EL (cell line): ENCODE measurements at places on chromosomes 3 and 15.
A peak's percentile ranks its signal among the peaks of the same experiment; 100 is the strongest.

- DNase-seq: peak; percentile 58
These were observed 199.6 kb downstream of the FMN1 start for GRCh38 chr15:32994810-32995424.

DNA sequence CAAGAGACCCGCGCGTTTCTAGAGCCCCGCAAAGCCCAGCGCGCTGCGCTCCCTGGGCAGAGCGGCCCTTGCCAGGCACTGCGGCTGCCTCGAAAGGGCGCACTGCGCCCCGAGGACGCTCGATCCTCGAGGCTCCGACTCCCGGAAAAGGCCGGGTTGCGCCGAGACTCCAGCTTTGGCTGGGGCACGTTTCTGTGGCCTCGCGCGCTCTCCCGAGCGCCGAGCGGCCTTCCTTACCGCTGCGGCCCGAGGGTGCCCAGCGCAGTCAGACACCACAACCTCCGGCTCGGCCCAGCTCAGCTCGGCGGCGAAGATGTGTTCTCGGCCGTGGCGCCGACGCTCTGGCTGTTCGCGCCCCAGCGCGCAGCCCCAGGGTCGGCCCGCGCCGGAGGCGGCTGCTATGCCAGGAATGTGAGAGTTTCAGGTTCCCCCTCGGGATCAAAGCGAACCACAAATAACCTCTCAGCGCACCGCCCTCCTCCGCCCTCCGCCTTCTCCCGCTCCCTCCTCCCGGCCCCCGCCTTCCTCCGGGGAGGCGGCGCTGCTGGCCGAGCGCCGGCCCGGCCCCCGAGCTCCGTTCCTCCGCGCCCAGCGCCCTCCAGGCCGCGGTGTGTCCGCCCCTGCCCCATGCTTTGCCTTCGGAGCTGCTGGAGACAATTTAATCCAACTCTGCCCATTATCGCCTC lies at the start of gene AMOTL2:
Gene AMOTL2, minus strand, starts transcription at position 343 of the 686 bp plus-strand sequence. CDS start 3,014 bp downstream, outside the sequence.
- DNase-seq: peak; percentile 98

DNA sequence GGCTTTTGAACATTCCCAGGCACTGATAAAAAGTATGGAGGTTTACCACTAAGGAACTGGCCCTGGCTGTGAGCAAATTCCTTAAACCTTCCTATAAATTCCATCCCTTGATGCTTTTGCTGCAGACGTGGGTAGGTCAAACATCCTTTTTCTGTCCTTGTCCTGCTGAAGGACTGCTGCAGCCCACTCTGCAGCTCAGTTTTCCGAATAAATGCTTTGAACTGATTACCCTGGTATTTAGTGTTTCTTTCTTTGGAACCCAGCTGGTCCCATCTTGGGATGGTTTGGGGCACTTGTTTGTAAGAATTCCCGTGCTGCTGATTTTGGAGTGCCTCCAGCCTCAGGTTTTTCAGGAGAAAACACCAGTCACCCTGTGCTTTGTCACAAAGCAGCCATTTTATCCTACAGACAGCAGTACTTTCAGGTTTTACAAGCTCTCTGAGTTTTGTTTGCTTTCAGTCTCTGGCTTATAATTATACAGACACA lies 815.9 kb downstream of the VGLL3 start:
- no peak for DNase-seq

GRCh38 chr3:69325151-69325550 lies 60.7 kb downstream of the FRMD4B start:
- no peak for DNase-seq

DNA sequence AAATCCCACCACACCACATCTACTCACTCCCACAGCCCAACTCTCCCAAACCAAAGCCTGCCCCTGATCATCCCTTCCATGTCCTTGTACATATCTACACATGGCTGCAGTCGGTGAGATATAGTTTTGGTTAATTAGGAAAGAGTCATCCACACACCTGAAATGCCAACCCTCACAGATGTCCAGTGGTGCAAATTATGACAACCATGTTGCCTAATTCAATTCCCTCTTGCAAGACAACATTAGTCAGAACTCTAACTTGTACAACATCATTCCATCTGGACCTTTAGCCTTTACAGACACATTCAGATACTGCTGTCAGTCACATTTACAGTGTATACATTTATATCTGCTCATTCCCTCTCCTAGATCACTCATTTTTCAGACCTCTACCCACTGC lies 41.2 kb downstream of the TUBGCP4 start:
- no peak for DNase-seq

DNA sequence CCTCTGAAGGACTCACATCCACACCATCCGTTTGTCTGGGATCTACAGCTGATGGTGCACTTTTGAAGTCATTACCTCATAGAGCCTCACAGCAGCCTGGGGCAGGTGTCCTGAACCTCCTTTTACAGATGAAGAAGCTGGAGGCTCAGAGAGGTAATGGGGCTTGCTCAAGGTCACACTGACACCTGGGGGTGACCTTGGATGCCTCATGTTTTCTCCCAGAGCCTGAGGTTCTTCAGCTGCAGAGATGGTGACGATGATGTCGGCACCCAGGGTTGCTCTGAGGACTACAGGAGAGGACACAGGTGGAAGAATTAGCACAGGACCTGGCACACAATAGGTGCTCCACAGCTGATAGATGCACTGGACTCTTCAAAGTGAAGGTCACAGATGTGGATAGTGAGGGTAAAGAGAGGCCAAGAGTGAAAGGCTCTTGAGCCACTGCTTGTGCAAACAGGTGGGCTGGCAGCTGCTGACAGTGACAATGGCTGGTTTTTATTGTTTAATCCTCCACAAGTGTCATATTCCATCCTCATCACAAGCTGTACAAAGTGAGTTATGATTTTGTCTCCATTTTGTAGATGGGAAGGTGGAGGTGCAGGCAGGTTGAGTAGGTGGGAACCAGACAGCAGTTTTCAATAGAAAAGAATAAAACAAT lies 17.4 kb upstream of the ATP2B2 start:
- no peak for DNase-seq

GRCh38 chr3:158100681-158101080 lies 5.5 kb downstream of the SHOX2 start:
- DNase-seq: no peak

GRCh38 chr3:27485866-27486265 lies 1.7 kb upstream of the SLC4A7 start:
- no peak for DNase-seq

DNA sequence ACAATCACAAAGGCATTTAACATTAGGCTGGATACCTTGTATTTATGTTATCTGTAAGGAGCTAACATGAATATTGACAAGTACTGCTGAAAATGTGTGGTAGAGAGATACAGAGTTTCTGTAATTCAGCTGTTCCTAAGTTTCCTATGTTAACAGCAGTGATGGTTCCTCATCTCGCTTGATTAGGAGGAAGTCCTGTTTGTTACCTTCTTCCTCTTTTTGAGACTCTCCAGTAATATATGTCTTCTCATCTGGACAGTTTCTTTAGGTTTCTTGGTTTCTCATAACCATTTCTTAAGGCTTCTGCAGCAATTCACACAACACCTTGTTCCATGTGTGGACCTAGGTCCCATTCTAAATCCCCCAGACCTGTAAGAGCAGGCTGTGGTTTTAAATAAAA lies 11.4 kb upstream of the PEX5L start:
- DNase-seq: no peak

DNA sequence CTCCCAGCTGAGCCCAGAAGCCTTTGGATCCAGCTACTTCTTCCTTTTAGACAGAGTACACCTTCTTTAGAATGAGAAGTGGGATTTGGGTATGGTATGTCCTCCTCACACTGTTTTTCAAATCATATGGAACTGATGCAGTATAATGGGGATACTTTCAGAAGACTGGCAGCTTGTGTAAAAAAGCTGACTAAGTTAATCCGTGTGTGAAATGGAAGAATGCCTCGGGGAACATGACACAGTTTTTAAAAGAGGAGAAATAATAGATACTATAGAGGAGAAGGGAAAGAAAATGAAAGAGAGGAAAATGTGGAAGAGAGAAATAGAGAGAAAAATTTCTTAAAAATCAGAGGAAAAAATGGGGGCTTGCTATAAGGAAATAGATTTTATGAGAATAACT lies 47.7 kb downstream of the TUSC7 start:
- no peak for DNase-seq

GRCh38 chr3:159831466-159831865 lies 157.2 kb upstream of the IL12A start:
- DNase-seq: no peak

DNA sequence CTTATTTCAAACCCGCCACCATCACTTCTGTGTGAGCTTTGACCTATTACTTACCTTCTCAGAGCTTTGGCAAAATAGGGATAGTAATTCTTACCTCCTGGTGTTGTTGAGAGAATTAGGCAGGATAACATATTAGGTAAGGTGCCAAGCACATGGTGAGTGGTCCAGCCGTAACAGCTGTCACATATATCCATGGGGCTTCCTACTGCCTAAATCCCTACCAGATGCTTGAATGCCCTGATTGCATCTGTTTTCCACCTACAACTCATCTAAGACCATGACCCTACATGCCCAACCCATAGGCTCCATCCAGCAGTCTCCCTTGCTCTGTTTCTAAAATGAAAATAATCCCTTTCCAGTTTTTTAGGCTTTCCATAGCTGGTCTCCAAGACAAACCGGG lies 162.3 kb upstream of the NR2E3 start:
- no peak for DNase-seq

- no peak for DNase-seq
These were observed 34.4 kb upstream of the SLC6A1 start for GRCh38 chr3:10957976-10958749.

GRCh38 chr3:58792921-58793451 lies 126.4 kb upstream of the FAM3D start:
- DNase-seq: peak; percentile 33

DNA sequence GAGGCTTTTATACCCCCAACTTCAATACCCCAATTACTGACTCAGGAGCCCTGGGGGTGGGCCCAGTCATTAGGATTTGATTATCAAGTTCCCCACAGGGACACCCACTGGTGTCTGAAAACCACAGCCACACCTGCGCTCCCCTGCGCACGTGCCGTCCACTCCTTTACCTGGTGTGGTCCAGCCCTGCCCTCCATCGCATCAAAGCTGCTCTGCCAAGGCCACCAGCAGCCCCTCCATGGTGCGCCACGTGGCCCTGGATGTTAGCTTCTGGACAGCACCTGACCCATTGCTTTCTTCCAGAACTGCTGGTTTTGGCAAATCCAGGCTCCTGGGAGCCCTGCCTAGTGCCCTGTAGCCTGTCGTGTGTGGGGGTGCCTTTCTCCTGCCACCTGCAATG lies 136.3 kb downstream of the NSMCE3 start:
- no peak for DNase-seq

- no peak for DNase-seq
These were observed 169.5 kb upstream of the COL8A1 start for GRCh38 chr3:99468918-99469317.

GRCh38 chr3:142802891-142803290 lies 79.1 kb downstream of the TRPC1 start:
- DNase-seq: no peak

DNA sequence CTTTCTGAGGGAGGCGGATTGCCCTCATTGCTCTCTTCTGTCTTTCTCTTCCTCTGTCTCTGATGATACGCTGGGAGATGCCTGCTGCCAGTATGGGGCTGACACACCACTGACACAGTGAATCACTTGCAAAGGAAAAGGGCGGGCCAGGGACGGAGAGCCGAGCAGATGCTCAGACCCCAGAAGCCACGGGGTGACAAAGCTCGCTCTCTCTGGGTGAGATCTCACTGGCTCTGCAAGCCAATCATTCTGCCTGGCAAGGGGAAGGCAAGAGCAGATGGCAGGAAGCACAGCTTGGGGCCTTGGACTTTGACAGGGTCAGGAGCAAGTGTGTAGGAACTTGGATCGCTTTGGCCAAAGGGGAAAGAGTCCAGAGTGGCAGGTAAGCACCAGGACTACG lies 198.7 kb downstream of the NTRK3 start:
- peak; percentile 48 for DNase-seq

DNA sequence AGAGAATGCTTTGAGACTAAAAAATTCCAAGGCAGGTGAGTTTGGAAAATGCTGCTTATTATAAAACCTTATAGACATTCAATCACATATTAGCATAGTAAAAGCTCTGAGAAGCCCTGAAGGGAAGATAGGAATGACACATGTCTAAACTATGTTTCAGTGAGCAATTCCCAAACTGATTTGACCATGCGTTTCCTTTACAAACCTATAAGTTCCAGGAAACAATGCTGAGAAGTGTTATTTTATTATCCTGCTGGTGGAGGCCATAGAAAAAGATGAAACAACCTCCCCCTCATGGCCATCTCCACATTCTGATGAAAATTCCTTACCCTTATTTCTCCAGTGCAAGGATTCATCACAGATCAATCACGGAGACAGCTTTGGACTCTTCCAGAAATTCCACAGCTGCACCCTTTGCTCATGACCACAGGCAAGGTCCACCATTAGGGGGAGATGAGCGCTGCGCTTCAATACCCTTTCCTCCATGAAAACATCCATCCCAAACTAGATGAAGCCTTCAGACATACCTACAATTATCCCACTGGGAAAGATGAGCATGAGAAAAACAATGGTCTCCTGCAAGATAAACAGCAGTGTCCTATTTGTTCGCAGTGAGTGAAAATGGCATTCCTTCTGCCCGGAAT lies 372.1 kb downstream of the MAGI1 start:
- peak; percentile 72 for DNase-seq

DNA sequence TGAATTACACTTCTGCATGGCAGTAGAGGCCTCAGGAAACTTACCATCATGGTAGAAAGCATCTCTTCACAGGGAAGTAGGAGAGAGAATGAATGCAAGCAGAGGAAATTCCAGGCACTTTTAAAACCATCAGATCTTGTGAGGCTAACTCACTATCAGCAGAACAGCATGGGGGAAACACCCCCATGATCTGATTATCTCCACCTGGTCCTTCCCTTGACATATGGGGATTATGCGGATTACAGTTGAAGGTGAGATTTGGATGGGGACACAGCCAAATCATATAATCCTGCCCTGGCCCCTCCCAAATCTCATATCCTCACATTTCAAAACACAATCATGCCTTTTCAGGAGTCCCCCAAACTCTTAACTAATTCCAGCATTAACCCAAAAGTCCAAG lies 691.1 kb downstream of the SI start:
- DNase-seq: no peak

- DNase-seq: no peak
These were observed 311.6 kb upstream of the RASGRP1 start for GRCh38 chr15:38876211-38876610.

DNA sequence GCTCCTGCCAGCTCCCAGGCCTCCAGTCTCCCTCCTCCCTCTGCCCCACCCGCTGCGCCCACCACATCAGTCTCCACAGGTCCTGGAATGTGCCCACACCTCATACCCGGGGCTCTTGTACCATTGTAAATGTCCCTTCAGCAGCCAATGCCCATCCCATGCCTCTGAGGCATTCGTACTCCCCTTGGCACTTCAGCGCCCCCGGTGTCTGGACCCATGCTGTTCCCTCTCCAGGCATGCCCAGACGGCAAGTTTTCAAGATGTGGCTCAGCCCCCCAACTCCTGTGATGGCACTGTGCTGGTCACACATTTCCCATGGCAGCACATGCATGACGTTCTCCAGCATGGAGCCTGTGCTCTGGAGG lies 13.3 kb downstream of the PLXND1 start:
- no peak for DNase-seq

- no peak for DNase-seq
These were observed 24.7 kb downstream of the PDHB start for GRCh38 chr3:58408906-58409305.

DNA sequence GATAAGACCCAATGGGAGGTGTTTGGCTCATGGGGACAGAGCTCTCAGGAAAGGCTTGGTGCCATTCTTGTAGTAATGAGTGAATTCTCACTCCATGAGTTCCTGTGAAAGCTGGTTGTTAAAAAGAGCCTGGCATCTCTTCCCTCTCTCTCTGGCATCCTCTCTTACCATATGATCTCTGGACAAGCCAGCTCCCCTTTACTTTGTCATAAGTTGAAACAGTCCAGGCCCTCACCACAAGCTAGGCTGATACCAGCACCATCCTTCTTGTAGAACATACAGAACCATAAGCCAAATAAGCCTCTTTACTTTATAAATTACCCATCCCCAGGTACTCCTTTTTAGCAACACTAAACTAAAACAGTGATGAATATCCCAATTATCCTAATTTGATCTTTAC lies 166.9 kb upstream of the TMC3 start:
- no peak for DNase-seq
